ENCODE measurements at places on chromosomes 3 and 15.

- H3K4me3 ChIP-seq, result peak overlapping the region; percentile 79
- no peaks in the 10 kb centered on the region for H3K36me3 ChIP-seq
- H3K27ac ChIP-seq, result peak overlapping the region; percentile 80
- DNase-seq, result peak; percentile 83
- H3K4me1 ChIP-seq, result peaks cover 58% of the 10 kb centered on the region
- H3K27me3 ChIP-seq, result peaks cover 11% of the 10 kb centered on the region
These were observed 70.7 kb downstream of the SLC12A8 start for GRCh38 chr3:125141596-125142419.

DNA sequence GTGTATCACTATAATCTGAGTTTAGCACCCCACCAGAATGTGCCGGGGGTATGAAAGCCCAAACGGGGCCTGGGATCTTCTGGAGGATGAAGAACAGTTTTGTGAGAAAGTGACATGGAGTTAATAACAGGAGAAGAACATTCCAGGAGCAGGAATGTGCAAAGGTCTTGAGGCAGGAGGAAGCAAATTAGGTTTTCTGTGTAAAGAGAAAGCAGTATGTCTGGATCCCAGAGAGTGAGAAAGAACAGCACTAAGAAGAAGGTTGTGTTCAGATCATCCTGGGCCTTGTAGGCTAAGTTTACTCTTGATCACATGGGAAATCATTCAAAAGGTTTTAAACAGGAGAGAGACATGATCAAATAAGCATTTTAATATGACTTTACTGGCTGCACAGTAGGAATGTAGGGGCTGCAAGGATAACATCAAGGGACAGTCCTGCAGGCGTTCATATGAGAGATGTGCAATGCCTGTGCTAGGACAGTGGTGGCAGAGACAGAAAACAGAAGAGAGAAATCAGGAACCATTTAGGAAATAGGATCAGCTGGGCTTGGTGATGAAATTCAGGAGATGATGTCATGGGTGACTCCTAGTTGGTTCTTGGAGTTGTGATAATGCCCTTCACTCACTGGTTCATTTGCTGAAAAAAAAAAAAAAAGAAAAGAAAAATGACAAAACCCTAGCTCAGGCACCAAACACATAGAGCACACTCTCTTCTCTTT lies 113.5 kb downstream of the TNIK start:
- peaks cover 97% of the 10 kb centered on the region for H3K4me1 ChIP-seq
- no peaks in the 10 kb centered on the region for H3K27me3 ChIP-seq
- H3K4me3 ChIP-seq, result no peak overlapping the region
- peak overlapping the region; percentile 12 for H3K27ac ChIP-seq

DNA sequence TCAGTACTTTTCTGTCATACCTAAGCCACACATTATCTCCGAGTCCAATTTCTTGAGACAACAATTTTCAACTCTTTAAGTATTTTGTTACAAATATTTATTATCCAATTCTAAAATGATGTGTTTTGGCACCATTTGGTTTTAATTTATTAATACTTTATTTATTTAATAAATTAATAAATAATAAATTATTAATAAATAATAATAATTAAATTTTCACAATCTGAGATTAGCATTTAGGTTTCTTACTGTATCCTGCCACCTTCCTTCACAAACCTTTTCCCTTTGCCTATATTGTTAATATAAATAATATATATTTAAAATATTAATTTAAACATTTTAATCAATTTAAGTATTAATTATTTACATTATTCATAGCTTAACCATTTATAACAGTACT lies 23.9 kb downstream of the TMEM207 start:
- DNase-seq, result no peak
- no peaks in the 10 kb centered on the region for H3K4me1 ChIP-seq
- H3K4me3 ChIP-seq, result no peak overlapping the region
- H3K27ac ChIP-seq, result no peak overlapping the region
- no peaks in the 10 kb centered on the region for H3K36me3 ChIP-seq
- H3K27me3 ChIP-seq, result no peaks in the 10 kb centered on the region

- H3K4me1 ChIP-seq, result no peaks in the 10 kb centered on the region
- H3K27ac ChIP-seq, result no peak overlapping the region
- no peaks in the 10 kb centered on the region for H3K36me3 ChIP-seq
- DNase-seq, result no peak
These were observed 70.5 kb upstream of the HACD2 start for GRCh38 chr3:123655400-123655799.

GRCh38 chr3:36867810-36868209 lies 77.0 kb downstream of the TRANK1 start:
- H3K27ac ChIP-seq, result no peak overlapping the region
- peaks cover 41% of the 10 kb centered on the region for H3K36me3 ChIP-seq
- peaks cover 61% of the 10 kb centered on the region for H3K4me1 ChIP-seq

GRCh38 chr3:114864970-114865369 lies 282.1 kb downstream of the ZBTB20 start:
- H3K27me3 ChIP-seq, result peaks cover 2% of the 10 kb centered on the region
- no peak overlapping the region for H3K4me3 ChIP-seq
- no peak overlapping the region for H3K27ac ChIP-seq
- DNase-seq, result no peak

DNA sequence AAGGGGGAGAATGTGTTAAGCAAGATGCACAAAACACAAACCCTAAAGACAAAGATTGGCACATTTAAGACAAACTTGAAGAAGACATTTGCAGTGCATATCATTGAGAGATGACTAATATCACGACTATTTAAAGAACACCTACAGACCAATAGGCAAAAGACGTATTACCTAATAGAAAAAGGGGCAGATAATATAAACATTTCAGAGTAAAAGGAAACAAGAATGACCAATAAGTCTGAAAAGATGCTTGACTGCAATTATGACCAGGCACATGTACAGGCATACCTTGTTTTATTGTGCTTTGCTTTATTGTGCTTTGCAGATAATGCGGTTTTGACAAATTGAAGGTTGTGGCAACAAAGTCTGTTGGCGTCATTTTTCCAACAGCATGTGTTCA lies 4.9 kb downstream of the HACD3 start:
- no peak overlapping the region for H3K4me3 ChIP-seq
- DNase-seq, result no peak
- no peaks in the 10 kb centered on the region for H3K36me3 ChIP-seq
- H3K27me3 ChIP-seq, result peaks cover 2% of the 10 kb centered on the region

- peak overlapping the region; percentile 40 for H3K4me3 ChIP-seq
- H3K27me3 ChIP-seq, result peaks cover 4% of the 10 kb centered on the region
- peak overlapping the region; percentile 45 for H3K27ac ChIP-seq
- no peaks in the 10 kb centered on the region for H3K36me3 ChIP-seq
- peaks cover 75% of the 10 kb centered on the region for H3K4me1 ChIP-seq
These were observed 17.2 kb downstream of the ZNF710 start for GRCh38 chr15:90018216-90018831.

DNA sequence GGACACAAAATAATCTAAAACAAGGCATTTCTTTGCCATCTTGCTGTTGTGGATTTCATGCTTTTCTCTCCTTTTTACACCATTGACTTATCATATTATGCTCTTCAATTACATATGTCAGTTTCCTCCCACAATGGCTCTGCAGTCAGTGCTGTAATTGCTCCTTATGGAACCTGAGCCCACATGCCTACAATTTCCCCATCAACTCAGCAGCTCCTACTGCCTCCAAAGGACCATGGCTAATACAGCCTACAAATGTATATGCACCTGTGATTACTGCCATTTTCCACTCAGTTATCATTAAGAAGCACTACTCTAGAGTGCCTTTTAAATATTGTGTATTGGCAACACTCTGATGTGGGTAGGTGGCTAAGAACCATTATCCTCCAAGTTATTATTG lies 30.8 kb downstream of the RTP4 start:
- no peaks in the 10 kb centered on the region for H3K4me1 ChIP-seq
- no peak overlapping the region for H3K4me3 ChIP-seq
- no peaks in the 10 kb centered on the region for H3K36me3 ChIP-seq
- peaks cover 2% of the 10 kb centered on the region for H3K27me3 ChIP-seq
- DNase-seq, result no peak
- H3K27ac ChIP-seq, result no peak overlapping the region

DNA sequence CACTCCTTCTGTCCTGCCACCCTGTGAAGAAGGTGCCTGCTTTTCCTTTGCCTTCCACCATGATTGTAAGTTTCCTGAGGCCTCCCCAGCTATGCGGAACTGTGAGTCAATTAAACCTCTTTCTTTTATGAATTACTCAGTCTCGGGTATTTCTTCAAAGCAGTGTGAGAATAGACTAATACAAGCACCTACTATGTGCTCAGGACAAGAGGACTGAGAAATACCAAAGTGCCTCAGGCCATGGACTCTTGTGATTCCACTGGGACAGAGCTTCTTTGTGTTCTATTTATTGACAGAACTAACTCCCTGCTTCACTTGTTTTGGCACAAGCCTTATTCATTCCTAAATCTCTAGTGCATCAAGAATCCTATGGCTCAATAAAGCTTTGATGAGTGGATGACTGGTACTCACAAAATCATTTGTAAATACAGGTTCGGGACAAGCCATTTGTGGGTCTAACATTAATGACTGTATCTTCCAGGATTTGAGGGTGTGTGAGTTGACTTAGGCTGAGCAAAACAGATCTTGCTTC lies 204.2 kb downstream of the PDCD6IP start:
- H3K27ac ChIP-seq, result no peak overlapping the region
- no peaks in the 10 kb centered on the region for H3K36me3 ChIP-seq
- H3K27me3 ChIP-seq, result no peaks in the 10 kb centered on the region

GRCh38 chr3:196641333-196642054 lies 2.0 kb downstream of the NRROS start:
- DNase-seq, result no peak
- H3K4me3 ChIP-seq, result peak overlapping the region; percentile 86
- H3K36me3 ChIP-seq, result peaks cover 24% of the 10 kb centered on the region

DNA sequence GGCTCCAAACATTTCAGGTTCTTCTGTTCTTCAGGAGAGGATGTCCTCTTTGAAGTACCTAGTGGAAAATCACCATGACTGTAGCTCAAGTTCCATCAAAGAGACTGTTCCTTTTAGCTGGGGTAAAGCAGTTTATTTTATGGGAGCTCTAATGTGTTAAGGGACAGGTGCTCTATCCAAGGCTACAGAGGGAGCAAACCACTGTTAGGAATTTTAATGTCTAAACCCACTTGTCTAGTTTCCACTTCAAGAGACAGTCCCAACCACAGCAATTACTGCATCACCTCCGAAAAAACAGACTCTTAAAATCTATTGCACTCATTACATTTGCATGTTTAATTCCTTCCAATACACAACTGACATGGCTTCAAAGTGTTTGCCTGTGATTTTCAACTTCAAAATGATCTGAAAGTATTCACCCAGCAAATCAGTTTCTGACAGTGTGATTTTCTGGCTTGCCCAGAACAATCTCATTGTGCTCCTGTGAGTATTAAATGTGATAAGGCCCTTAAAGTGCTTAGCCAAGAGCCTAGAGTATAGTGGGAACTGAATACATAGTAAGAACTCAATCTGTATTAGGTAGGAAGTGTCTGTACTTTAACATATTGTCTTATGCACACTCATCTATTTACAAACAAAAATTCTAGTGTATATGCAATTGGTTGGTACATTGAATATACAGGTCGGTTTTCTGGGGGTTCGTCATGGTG lies 266.5 kb upstream of the CCDC54 start:
- H3K36me3 ChIP-seq, result no peaks in the 10 kb centered on the region
- no peak overlapping the region for H3K4me3 ChIP-seq
- no peak for DNase-seq
- H3K27ac ChIP-seq, result no peak overlapping the region
- no peaks in the 10 kb centered on the region for H3K4me1 ChIP-seq

DNA sequence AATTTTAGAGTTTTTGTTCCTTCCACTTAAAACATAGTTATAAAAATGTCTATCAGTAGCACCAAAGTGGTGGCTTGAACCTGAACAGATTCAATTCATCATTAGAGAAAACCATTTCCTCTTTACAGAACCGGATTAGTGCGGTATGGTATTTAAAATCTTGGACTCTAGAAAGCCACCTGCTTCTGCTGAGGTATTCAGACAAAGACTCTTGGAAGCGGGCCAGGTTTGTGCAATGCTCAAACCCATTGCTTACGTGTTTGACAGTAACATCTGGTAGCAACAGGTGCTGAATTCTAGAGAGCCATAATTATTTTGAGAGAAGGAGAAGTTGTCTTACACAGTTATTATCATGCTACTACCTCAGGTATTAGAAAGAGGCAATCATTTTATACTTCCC lies 290.5 kb downstream of the NAALADL2 start:
- no peaks in the 10 kb centered on the region for H3K36me3 ChIP-seq
- no peaks in the 10 kb centered on the region for H3K4me1 ChIP-seq
- no peak for DNase-seq
- H3K27me3 ChIP-seq, result no peaks in the 10 kb centered on the region
- no peak overlapping the region for H3K4me3 ChIP-seq

DNA sequence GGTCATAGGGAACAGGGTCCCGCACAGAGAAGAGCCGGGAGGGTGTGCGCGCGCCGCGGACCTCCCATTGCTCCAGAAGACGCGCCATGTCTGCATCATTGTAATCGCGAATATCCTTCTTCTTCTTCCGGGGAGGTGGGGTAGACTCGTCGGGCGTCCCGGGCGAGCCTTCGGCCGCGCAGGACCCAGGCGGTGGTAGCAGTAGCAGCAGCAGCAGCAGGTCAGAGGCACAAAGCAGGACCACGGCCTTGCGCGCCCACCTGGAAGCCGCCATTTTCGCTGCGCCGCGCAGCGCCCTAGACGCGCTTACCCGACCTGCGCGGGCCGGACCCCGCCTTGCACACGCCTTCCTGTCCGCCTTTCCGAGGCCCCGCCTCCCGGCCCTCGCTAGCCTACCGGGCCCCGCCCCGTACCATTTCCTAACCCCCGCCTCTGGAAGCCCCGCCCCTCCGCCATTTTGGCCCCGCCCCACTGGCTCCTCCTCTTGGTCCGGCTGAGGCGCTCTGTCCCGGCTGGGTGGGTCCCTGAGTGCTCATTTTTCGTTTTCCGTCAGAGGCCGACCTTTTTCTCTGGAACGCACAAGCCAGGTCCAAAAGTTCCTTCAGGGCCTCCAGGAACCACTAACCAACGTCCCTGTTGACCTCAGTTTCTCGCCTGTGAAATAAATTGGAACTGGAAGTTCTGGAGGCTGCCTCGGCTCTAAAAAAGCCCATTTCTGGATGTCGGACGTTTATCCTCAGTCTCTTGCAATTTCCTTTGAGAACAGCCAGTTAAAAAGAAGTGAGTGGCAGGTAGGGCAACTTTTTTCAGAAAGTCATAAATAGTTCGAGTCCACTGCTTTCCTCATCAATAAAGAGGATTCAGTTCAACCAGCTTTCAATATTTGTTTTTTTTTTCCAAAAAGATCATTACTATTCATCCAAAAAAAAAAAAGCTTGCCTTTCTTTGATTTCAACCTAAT lies at the start of gene MESD:
Gene MESD, minus strand, starts transcription at position 302 of the 961 bp plus-strand sequence. Its CDS starts 28 bp downstream, at position 274.
- no peaks in the 10 kb centered on the region for H3K27me3 ChIP-seq
- peak; percentile 95 for DNase-seq
- H3K36me3 ChIP-seq, result no peaks in the 10 kb centered on the region
- peak within 1 kb of the TSS; percentile 91 for H3K27ac ChIP-seq
- H3K4me3 ChIP-seq, result peak within 1 kb of the TSS; percentile 94

- peaks cover 19% of the 10 kb centered on the region for H3K4me1 ChIP-seq
- H3K4me3 ChIP-seq, result no peak overlapping the region
- peak overlapping the region; percentile 70 for H3K27ac ChIP-seq
- peaks cover 29% of the 10 kb centered on the region for H3K36me3 ChIP-seq
- no peak for DNase-seq
- no peaks in the 10 kb centered on the region for H3K27me3 ChIP-seq
These were observed 43.0 kb downstream of the PGPEP1L start for GRCh38 chr15:98964466-98965133.

GRCh38 chr15:69323893-69324430 lies 25.2 kb downstream of the PAQR5 start:
- H3K4me1 ChIP-seq, result no peaks in the 10 kb centered on the region
- no peaks in the 10 kb centered on the region for H3K36me3 ChIP-seq
- no peak for DNase-seq
- no peak overlapping the region for H3K27ac ChIP-seq

Measured in immature natural killer cell (primary cell).